ENCODE measurements at places on chromosomes 12 and 14.
A peak's percentile ranks its signal among the peaks of the same experiment; 100 is the strongest.

- no peak for DNase-seq
These were observed 1.9 kb upstream of the VRK1 start for GRCh38 chr14:96795109-96795828.

- DNase-seq, result no peak
These were observed 800.5 kb downstream of the NRXN3 start for GRCh38 chr14:78970677-78971076.

DNA sequence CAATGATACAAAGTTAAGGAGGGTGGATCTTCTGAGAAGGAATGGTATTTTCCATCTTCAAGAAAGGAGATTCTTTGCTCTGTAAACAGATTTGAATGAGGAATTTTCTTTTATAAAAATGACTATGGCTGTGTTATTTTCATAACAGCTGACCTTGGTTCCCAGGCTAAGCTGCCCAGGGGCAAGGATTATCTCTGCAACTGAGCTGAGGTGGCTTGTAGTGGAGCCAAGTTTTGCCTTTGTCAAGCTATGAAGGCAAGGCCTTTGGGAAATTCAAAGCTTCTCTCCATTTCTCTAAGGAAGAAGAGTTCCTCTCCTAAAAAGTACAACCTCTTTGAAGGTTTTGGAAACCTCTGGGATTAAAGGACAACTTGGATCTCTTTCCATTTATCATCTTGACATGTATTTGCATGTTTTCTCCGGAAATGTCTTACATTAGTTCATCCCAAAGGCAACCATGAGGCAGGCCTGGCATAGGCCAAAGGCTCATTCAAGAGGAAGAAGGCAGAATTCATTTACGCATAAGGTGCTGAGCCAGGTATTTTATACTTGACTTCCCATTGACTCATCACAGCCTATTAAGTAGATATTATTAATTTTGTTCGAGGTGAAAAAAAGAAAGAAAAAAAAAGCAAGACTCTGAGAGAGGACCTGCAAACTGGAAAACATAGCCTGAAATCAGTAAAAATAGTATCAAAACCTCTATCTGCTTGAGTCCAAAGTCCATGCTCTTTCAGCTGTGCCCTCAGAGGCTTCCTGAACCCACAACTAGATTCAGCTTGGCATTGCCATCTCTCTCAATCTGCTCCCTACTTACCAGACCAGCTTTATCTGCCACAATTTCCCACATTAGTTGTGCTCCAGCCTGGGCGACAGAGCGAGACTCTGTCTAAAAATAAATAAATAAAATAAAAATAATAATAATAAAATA is 24.0 kb upstream of the CKAP4 start:
- no peak for DNase-seq

DNA sequence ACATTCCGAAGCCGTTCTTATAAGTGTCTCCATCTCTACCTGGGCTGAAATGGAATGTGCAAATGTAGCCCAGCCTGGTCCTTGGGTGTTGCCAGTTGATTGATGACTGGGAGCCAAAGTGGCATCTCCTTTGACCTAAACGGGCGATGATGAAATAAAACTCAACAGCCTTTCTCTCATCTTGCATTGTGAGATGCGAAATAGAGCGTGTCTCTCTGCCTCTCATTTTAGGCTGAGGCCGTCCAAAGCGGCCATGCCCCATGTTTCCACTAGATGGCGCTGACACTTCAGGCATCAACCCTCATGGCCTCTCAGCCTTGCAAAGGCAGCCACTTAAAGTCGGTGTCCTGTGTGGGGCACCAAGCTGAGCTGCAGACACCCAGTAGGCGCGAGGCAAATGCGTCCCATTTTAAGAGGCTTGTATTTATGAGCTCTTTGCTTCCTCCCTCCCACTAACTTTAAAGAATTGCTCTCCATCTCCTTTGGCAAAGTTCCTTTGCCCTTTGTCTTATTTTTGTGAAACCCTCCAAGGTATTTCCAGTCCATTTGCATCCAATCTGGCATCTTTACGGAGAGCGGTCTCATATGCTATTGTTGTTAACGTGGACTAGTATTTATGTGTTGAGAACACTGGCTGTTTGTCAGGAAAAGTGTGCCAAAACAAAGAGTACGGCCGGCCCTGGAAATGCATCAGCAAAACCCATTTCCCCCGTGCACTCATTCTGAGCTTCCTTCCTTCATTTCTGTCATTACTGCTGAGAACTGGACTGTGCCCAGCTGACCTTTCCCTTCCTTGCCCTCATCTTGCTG is 25.0 kb downstream of the GPRC5A start:
- DNase-seq, result peak; percentile 47

DNA sequence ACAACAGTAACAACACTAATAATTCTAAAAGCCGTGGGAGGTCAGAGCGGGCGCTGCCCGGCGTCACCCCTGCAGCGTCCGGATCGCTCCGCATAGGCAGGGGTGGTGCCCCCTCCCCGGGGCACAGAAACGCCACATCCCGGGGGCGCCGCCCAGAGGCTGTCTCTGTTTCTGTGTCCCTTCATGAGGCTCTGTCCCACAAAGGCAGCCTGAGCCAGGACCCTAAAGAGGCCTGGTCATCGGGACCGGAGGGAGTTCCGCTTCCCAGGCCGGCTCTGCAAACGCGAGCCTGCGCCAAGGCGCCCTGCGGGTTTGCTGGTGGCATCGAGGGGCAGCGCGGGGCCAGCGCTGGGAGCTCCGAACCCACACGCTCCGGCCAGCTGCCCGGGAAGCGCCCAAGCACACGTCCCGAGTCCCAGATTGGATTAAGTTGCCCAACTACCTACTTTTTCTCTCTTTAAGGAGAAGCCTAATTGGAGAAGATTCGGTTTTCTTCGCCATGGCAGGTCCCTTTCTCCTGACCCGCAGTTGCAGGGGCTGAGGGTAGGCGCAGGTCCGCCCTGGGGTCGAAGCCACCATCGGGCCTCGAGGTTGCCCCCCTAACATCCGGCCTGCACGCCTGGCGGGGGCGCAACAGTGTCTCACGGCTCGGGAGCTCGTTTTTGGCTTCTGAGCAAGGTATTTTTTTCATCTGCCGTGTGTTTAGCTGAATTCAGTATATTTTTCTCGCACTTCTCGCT is 421.7 kb downstream of the VRK1 start:
- DNase-seq, result peak; percentile 45

- no peak for DNase-seq
These were observed 137.0 kb upstream of the PZP start for GRCh38 chr12:9345171-9345570.

DNA sequence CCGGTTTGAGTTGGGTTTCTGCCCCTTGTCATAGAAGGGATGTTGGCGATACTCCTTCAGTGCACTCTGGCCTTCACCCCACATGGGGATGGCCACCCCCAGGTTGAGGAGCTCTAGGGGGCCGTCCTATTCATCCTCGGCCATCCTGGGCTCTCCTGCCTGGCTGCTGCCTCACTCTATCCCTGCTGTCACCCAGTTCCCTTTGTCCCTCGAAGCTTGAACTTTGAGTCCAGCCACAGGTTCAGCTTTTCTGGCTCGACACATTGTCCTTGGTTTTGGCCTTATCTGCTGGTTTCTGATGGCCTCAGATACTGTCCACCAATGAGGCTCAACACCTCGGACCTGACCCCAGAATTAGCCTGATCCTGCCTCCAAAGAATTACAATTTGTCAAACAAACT is 58.6 kb downstream of the C14orf132 start:
- DNase-seq, result no peak

DNA sequence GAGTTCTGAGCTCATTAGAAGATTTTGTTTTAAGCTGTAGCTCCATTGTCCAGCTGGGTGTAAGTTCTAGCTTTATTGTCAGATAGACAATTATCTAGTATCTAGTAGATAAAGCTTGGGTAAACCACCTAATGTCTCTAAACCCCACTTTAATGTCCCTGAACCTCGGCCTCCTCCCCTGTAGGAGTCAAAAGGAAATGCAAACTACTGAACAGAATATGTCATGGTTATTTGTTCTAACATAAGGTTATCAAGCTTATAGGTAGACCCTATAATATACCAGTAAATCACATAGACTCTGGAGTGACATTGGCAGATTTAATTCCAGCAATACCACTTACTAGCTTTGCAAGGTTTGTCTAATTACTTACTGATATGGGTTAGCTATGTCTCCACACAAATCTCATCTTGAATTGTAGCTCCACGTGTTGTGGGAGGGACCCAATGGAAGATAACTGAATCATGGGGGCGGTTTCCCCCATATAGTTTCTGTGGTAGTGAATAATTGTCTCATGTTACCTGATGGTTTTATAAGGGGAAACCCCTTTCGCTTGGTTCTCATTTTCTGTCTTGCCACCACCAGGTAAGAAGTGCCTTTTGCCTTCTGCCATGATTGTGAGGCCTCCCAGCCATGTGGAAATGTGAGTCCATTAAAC is 29.4 kb downstream of the BCAT1 start:
- no peak for DNase-seq

DNA sequence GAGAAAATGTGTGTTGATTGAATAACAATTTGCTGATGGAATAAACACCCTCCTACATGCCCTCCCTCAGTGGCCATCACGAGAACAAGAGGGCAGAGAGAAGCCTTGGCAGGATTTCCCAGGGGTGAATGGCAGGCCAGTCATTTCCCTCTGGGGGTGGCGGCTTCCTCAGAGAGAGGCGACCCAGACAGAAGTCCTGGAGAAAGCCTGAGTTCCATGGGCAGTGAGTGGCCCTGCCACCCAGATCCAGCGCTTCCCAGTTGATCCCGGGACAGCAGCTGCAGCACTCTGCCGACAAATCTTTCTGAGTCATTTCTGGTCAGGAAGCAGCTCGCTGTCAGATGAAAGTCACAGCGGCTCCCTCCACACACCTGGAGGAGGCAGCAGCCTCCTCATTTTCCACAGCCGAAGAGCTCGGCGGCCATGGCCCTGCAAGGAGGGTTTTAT is 123.0 kb downstream of the SCARB1 start:
- DNase-seq, result no peak

- no peak for DNase-seq
These were observed 774 bp upstream of the KRT75 start for GRCh38 chr12:52434760-52435530.

- DNase-seq, result no peak
These were observed 11.2 kb upstream of the MAP1LC3B2 start for GRCh38 chr12:116547955-116548501.

DNA sequence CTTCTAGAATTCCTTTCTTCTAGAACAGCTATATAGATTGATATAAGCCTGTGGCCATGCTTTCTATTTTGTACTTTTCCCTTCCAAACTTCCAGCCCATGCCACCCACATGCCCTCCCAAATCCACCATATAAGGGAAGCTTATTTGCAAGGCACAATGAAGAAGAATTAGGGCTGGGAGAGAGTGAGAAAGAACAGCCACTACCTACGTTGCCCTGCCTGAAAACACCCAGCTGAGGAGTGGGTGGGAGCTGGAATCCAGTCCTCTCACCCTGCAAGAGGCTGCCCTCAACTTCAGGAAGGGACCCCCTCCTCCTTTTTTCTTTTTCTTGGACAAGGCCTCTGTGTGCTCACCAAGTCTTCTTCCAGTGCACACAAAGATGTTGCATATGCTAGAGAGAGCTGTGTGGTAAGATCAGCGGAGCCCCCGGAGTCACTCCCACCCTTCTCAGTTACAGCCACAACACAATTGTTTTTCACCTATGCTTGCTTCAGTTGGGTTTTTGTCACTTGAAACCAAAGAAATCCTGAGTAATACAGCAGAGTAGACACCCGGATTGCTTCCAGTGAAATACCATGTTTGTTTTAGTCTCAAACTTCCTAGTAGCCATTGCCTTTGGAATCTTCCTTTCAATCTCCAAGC is 38.8 kb downstream of the CDKL1 start:
- no peak for DNase-seq

Data from iPS DF 19.7 (cell line).